Dorsolateral prefrontal cortex (tissue), 122 donors: ENCODE measurements at places on chromosomes 16 and 17.

GRCh38 chr17:33113991-33114370 is 122.3 kb downstream of the SPACA3 start:
- no peak for DNase-seq

DNA sequence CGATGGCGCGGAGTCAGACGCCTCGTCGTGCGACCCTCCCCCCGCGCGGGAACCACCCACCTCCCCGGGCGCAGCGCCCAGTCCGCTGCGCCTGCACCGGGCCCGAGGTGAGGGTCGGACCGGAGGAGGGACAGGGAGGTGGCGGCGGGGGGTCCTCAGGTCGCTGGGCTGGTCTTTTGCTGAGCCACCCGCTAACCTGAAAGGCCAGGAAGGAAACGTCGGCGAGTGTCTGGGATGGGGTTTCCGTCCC is 4.9 kb downstream of the TBX2 start:
- DNase-seq, result no peak

DNA sequence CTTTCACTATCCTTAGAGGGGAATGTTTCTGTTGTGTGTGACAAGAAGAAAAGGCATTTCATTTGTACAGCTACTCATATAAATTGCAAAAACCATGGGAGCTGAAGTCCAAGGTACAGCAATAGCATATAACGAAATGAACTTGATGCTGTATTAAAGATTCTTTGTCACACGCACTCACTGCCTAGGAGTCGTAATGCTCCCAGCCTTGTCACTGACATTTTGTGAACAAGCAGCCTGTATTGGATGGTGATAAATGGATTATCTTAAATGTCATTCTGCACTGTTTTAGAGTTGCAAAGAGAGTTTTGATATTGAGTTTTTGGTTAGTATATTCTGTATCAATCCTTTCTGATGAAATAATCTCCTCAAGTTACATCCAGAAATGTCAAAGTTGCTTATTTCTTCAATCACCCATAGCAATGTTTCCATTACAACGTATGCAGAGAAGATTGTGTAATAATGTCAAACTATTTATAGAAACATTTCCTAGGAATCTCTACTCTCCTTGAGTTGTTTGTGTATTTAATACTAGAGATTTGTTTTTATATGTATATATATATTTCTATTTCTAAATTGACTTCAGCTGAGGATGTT is 270.6 kb downstream of the FTO start:
- DNase-seq, result no peak

DNA sequence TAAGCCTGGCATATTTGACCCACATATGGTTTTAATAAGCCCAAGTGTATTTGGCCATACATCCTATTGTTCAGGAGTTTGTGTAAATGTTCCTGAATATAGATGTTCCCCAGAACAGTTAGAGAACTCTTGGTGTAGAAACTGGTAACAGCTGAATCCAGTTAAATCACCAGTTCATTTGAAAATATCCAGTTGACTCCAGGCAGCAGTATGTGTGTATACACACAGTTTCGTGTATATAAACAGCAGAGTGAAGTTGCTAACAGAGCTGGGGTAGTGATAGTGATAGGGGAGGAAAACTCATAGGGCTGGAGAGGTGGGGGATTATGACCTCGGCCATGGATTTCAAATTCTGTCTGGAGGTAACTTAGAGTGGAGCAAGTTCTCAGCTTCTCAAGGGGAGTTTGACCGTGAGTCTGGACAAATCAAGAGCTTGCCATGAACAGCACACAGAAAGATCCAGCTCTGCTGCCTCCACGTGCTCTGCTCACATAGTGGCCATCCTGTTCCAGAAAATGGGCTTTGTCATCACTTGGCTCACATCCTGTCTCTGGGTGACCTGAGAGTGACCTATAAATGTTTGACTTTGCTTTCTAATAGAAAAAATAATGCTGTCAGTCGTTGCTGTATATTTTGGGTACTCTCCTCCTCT is 30.6 kb upstream of the MMD start:
- no peak for DNase-seq

GRCh38 chr17:7294614-7295153 is at the start of gene YBX2:
Gene YBX2, minus strand, starts transcription at chr17:7294639. Its CDS starts 139 bp downstream, at chr17:7294500.
- no peak for DNase-seq

- DNase-seq, result no peak
These were observed 69.5 kb downstream of the SREBF1 start for GRCh38 chr17:17767154-17767869.

- no peak for DNase-seq
These were observed 275.3 kb downstream of the PARN start for GRCh38 chr16:14354561-14355351.

- DNase-seq, result no peak
These were observed 219.7 kb upstream of the RPL38 start for GRCh38 chr17:73983621-73984400.

DNA sequence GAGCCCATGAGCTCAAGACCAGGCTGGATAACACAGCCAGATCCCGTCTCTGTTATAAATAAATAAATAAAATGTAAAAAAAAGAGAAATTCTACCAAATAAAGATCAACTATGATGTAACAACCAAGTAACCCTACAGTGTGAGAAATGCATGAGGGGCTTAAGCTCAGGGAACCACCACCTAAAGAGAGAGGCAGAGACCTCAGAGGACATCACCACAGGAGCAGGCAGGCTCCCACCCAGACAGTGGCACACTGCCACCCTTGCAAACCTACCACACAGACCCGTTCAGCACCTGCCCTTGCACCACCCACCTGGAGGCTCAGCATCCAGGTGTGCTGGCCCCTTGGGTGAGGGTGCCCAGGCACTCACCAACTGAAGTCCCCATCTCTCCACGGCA is 45.6 kb downstream of the ANKRD11 start:
- no peak for DNase-seq

DNA sequence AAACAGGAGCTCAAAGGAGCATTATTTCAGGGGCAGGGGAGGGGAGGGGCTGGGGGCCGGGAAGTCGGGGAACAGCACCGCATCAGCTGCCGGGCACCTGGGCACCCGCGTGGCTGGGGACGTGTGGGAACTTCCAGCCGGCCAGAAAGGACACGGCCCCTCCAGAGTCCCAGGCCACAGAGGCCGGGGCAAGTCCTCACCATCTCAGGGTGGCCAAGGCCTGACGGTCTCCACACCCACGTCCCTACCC is 1.1 kb downstream of the PGAP6 start:
- no peak for DNase-seq

GRCh38 chr16:51302042-51302441 is 151.0 kb upstream of the SALL1 start:
- no peak for DNase-seq

GRCh38 chr16:81711657-81712319 is 67.3 kb upstream of the PLCG2 start:
- DNase-seq, result no peak

GRCh38 chr17:37147301-37147812 is 198.6 kb downstream of the AATF start:
- DNase-seq, result no peak

DNA sequence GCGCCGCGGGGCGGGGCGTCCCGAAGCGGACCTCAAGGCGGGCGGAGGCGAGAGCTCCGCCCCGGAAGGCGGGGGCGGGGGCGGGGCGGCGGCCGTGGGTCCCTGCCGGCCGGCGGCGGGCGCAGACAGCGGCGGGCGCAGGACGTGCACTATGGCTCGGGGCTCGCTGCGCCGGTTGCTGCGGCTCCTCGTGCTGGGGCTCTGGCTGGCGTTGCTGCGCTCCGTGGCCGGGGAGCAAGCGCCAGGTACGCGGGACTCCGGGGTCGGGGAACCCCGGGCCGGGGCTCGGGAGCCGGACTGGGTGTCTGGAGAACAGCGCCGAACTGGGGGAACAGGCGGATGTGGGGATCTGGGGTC is at the start of gene TNFRSF12A:
Gene TNFRSF12A (plus strand): TSS at position 122 of the 357 bp plus-strand sequence. CDS start 30 bp downstream, at position 152.
- peak; percentile 33 for DNase-seq

DNA sequence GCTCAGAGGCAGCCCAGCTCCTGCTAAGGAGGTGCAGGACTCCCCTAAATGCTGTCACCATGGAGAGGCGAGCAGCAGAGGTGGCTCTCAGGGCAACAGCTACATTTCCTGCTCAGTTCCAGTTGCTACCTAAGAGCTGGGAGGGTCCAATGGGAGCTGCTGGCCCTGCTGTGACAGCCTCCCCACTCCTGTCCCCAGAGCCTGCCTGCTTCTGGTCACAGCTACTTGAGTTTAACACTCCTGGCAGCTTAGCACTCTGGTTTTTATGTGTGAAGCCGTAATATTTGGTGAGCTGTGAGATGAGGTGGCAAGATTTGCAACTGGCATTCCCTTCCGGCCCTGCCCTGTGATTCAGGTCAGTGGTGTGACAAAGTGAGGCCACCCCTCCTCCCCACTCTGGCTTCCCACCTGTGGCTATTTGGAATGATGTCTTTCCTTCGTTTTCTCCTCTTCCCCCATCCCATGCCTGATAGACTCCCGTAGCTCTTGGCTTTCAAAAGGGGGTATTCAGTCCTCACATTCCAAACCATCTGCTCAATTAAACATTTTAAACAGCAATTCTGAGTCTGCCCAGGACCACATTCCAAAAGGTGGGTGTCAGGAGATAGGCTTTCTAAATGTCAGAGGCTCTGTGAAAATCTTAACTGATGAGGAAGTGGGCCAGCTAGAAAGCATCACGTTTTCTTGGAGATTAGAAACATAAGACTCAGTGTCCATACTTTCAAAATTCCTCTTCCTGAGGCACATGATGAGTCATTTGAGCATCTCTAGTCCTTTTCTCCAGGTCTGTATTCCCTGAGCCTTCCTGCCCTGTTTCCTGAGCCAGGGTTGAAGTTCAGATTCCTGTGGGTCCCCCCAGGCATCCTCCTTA is 42.6 kb upstream of the SKAP1 start:
- DNase-seq, result no peak

DNA sequence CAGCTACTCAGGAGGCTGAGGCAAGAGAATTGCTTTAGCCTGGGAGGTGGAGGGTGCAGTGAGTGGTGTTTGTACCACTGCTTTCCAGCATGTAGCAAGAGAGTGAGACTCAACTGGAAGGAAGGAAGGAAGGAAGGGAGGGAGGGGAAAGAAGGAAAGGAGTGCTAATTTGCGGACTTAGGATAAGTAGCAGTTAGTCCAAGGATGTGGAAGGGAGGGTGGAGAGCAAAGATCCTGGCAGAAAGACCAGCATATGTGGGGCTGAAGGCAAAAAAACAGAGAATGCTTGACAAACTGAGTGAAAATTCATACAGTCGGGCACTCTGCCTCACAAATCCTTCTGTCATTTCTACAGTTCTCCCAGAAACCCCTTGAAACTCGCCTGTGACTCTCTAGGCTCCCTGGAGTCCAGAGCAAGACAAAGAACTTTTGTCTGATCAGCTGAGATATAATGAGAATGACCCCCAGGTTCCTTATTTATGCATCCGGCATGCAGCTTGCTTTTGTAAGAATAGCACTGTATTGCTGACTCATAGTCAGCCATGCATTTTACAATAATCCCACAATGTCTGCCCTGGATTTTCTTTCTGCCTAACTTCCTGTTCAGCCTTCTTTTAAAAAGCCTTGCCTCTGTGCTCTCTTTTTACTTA is 31.5 kb downstream of the CDK5RAP3 start:
- no peak for DNase-seq

DNA sequence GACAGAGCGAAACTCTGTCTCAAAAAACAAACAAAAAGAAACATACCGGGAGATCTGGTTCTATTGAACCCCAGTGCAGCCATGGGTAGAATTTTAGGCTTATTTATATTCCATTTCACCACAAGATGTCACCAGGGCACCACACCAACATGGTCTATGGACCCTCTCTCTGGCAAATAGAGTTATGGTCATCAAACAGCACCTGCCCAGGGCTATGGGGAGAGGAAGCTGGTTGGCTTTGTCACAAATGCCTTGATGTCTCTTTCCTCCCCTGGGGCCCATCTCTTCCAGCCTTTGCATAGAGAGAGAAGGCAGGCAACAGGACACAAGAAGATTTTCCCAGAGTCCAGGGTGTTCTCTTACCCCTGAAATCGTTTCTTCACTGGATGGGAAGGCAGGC is 128.4 kb downstream of the WWOX start:
- no peak for DNase-seq

GRCh38 chr17:877630-878029 is 95.5 kb downstream of the MRM3 start:
- DNase-seq, result no peak

DNA sequence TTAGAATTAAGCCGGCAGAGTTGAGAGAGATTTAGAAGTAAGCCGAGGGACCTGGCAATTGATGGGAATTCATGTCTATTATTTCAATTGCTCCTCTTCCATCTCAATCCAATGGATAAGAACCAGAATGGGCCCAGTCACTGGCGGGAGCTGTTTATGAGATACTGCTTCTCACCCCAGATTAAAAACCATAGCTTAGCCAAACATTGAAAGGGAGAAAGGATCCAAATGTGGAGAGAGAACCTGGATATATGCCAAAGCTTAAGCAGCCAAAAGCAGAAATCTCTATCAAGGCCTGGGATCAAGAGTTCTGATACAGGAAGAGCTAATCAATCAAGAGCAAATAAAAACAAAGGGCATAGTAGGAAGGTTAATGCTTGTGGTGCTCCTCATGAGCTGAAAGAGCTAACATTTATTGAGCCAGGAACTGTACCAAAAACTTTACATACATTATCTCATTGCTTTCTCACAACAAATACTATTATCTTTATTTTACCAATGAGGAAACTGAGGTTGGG is 2.8 kb downstream of the SLFN12L start:
- DNase-seq, result no peak

- no peak for DNase-seq
These were observed 6.5 kb downstream of the GOSR2 start for GRCh38 chr17:46929413-46929812.

DNA sequence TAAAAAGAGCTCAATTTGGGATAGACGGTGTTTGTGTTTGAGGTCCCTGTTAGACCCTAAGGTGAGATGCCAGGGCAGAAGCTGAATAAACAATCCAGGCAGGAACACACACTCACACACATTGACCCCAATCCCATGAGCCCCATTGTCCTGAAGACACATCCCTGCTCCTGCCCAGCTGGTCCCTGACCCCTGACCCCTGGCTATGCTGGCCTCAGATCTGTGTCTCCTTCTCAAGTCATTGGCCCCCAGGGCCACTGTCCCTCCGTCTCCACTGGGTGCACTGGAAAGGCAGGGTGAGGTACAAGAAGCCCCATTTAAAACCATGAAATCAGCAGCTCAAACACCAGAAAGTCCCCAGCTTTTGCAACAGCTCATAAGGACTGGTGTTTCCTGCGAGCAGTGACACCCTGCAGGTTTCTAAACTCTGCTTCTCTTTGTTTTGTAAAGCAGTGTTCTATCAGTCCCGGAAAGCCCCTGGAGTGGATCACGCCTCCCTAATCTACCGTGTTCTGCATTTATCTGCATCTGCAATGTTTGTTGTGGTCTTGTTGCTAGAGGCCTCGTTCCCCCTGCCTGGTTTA is 18.0 kb upstream of the ASGR2 start:
- no peak for DNase-seq

GRCh38 chr17:57766318-57766943 is 21.3 kb upstream of the CCDC182 start:
- DNase-seq, result no peak

DNA sequence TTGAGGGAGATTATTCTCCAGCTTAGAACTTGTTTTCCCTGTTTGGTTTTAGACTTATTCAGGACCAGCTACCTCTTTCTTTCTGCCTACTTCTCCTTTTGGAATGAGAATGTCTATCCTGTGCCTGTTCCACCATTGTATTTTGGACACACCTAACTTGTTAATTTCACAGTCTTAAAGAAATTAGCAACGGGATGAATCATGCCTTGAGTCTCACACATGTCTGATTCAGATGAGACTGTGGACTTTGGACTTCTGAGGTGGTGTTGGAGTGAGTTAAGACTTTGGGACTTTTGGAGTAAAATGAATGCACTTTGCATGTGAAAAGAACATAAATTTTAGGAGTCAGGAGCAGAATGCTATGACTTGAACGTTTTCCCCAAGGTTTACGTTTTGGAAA is 581.4 kb downstream of the CDH11 start:
- no peak for DNase-seq

- DNase-seq, result no peak
These were observed 68.9 kb upstream of the MSI2 start for GRCh38 chr17:57187391-57187790.

GRCh38 chr16:56094231-56094630 is 97.1 kb upstream of the GNAO1 start:
- no peak for DNase-seq
